ENCODE measurements at places on chromosomes 2 and 18. TPM values are rescaled to one million over a fixed set of nuclear protein-coding genes. Genes with fewer than 3 reads are reported as not detected.

Gene KHK
- polyA plus RNA-seq = 225 TPM

Gene LONRF2
- polyA plus RNA-seq = not detected

Gene CAPN13
- 12.4 TPM for polyA plus RNA-seq

Gene ALPI
- polyA plus RNA-seq = 57.3 TPM

Gene DPYSL5
- 0.27 TPM for polyA plus RNA-seq

Gene UGT1A8
- 0.07 TPM for polyA plus RNA-seq

Gene CAVIN2
- 0.89 TPM for polyA plus RNA-seq

Gene SCYGR4
- polyA plus RNA-seq = not detected

Gene STAT4
- polyA plus RNA-seq = 1.1 TPM

Gene COL5A2
- polyA plus RNA-seq = 14.2 TPM

Gene AMER3
- 0.45 TPM for polyA plus RNA-seq
